ENCODE measurements at places on chromosomes 7 and 10.

GRCh38 chr10:124906551-124907001 is 35.3 kb upstream of the ZRANB1 start:
- no peak for DNase-seq

DNA sequence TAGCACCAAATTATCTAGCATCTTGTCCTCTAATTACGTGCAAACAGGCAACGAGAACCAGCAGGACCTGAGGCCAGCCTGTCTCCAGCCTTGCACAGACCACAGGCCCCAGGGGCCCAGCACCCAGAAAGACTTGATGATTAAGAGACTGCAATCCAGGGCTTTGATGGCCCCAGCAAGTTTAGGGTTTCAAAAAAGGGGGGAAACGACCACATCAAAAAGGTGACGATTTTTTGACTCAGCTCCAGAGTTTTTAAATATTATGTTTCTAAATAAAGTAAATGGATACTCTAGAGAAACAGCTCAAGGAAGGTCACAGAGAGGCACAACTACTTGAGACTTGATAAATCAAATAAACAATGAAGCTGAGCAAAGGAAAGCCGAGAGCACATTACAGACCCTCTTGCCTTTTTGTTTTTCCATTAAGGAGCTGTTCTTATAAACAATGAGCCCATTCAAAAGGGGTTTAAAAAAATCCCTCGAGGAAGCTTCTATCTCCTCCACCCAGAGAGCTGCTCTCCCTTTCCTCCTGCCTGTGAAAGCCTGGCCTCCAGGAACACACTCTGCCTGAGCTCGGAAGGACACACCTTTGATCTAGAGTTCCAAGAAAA is 44.1 kb downstream of the GLI3 start:
- DNase-seq: no peak

GRCh38 chr10:13959443-13960359 is 371.0 kb downstream of the FRMD4A start:
- no peak for DNase-seq

DNA sequence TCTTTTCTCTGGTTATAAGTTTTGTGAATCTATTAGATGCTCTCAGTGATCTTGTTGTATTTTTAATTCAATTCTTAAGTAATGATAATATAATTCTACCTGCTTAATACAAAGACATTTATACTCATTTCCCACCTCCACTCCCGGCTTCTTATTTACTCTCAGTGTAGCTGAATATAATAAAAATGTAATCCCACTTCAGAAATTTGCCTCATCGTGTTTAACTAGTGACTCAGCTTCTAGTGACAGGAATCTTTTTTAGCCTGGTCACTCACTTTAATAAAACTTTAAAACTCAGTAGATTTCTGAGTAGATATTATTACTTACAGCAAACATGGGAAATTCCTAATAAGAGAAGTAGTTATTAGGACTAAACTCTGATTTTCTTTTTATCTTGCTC is 1506.2 kb upstream of the LRRTM3 start:
- DNase-seq: no peak

DNA sequence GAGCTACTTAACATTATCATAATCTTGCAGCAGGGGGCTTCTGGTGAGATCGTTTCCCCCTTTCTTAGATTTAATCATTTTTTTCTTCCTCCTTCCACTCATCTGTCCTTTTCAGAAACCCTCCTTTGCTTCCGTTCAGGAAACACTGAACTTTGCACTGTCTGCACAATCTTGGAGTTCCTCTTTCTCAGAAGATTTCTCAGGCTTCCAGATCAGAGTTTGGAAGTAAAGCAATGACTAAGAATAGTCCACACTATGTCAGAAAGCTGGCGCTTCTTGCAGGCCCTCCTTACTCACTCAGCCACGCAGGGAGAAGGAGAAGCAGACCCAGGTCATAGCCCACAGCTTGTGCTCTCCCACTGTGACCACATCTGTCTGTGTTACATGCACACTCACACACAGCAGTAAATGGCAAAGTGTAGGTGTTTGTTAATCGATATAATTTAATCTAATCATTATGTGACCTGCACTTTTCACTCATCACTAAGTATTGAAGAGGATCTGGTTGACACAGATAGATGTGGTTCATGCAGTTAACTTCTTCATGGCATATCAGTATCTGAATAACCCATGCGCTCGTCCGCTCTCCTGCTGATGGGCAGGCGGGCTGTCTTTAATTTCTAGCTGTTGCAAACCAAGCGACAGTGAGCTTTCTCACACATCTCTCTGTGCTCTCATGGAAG is 30.2 kb downstream of the ALOX5 start:
- no peak for DNase-seq
